ENCODE measurements at places on chromosomes 2 and 18.

DNA sequence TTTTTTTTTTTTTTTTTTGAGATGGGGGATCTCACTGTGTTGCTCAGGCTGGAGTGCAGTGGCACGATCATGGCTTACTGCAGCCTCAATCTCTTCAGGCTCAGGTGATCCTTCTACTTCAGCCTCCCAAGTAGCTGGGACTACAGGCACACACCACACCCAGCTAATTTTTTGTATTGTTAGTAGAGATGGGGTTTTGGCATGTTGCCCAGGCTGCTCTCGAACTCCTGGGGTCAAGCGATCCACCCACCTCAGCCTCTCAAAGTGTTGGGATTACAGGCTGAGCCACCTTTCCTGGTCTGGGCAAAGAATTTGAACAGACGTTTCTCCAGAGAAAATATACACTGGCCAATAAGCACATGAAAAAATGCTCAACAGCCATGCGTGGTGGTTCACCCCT is 2.9 kb upstream of the SNRNP200 start:
- DNase-seq, result no peak

DNA sequence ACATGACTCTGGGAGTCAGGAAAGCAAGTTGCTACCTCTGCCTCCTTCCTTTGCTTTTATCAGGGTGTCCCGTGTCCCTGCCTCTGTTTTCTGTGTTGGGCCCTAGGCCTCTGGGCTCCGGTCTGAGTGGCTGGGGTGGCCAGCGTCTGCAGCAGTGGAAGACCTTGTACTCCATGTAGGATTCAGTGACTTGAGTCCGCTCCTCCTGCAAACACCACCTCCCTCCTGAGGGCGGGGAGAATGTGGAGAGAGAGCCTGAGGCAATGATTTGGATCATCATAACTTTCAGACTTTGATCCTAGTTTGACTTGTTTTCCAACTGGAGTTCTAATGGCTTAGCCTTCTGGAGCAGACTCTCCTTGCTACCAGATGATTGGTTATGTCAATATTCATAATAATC is 30.8 kb downstream of the ATP6V1C2 start:
- DNase-seq, result no peak

DNA sequence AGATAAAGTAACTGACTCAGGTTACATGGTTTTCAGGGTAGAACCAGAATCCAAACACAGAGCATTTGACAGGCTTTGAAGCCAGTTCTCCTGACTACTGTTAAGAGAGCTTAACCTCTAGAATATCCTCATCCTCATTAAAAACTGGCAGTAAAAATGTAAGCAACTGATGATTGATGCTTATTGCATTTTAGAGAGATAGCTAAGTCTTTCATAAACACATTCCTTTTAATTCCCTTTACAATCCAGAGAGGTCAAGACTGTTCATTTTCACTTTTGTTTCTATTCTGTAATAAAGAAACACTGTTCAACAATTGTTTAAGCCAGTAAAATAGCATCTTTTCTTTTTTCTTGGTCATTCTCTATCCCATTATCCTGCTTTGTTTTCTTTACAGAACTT is 53.9 kb upstream of the RAB27B start:
- DNase-seq, result no peak

DNA sequence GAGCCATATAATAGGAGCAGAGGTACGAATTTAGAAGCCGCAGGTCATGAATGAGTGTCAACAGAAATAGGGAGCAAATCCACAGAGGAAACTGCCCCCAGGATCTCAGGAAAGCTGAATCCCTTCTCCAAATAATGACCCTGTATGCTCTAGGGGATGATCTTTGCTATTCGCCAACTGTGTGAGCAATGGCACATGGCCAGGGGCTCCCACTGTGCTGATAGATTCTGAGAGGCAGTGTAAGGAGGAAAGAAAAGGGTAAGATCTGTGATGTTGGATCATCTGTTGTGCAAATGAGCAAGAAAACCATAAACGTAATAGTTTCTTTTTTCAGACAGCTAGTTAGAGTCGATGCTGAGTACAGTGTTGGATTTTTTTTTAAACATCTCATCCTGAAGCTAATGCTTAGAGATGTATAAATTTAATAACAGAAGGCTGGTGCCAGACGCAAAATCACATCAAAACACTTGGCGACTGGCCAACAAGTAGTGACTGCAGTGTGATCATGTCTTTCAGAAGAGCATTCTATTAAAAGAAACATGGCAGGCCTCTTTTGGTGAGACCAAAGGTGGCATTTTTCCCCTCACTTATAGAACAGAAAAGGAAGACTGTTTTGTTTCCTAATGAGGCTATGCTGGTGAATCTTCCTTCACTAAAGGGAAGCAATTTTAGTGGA is 77.4 kb downstream of the ABCA12 start:
- no peak for DNase-seq

- DNase-seq, result peak; percentile 71
These were observed 17.8 kb downstream of the MAPRE3 start for GRCh38 chr2:26988058-26988860.

GRCh38 chr2:188853307-188853706 is 120.9 kb upstream of the COL3A1 start:
- no peak for DNase-seq

DNA sequence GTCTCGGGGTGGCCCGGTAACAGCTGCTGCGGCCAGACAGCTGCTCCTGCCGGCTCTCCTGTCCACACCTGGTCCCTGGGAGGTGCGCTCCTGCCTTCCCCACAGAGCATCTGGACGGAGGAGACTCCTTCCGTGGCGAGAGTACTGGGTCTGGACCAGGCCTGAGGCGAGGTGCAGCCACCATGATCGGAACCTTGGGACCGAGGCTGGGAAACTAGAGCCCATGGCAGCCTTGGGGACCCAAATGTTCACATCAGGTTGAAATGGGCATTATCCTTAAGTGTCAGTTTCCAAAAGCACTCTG is 628 bp downstream of the GIGYF2 start:
- DNase-seq, result no peak

DNA sequence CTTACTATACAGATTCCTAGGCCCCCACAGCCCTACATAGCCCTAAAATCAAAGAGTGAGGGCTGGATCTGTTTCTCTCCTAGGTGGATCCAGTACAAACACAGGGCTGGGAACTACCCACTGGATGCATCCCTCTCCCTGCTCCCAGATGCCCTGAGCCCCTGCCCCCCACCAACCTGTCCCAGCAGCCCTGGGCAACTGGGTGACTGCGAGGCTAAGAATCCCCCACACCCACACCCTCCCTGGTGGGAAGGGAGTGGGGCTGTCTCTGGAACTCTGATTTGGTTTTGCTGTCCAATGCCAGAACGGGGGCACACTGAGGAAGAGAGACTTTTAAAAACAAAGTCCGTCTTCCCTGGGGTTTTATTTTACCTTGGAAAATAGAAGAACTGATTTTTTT is 113.1 kb downstream of the SMAD7 start:
- DNase-seq, result no peak

DNA sequence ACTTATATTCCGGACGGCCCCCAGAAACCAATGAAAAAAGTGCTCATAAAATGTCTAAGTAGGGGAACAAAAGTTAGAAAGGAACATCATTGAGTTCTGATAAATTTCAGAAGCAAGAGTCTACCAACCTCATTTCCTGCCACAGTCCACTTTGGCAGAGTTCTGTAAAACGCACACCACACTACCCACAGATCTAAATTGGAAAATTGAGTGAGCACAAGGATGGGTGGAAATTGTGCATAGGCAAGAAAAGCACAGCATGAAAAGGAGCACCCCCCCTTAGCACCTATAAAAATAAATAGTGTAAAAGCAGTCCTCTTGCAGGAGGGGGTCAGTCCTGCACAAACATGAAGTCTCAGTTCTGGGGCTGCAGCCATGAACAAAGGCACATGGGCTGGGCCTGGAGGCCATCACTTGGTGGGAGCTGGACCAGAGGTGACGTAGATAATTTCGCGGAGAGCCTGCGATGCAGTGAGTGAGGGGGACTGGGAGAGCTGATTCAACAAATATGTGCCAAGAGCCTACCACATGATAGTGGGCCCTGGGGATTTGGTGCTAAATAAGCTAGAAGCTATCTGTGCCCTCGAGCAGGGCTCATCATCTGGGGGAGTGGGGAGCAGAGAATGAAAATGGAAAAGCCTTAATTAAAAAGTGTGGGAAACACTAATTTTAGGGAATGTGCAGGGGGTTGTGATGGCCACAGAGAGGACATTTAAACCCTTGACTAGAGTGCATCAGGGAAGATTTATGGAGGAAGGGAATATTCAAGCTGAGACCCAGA is 48.9 kb upstream of the SPP2 start:
- no peak for DNase-seq

GRCh38 chr2:217076657-217077232 is 216.9 kb upstream of the TNP1 start:
- no peak for DNase-seq

- no peak for DNase-seq
These were observed 21.0 kb downstream of the MAL start for GRCh38 chr2:95046371-95047112.

DNA sequence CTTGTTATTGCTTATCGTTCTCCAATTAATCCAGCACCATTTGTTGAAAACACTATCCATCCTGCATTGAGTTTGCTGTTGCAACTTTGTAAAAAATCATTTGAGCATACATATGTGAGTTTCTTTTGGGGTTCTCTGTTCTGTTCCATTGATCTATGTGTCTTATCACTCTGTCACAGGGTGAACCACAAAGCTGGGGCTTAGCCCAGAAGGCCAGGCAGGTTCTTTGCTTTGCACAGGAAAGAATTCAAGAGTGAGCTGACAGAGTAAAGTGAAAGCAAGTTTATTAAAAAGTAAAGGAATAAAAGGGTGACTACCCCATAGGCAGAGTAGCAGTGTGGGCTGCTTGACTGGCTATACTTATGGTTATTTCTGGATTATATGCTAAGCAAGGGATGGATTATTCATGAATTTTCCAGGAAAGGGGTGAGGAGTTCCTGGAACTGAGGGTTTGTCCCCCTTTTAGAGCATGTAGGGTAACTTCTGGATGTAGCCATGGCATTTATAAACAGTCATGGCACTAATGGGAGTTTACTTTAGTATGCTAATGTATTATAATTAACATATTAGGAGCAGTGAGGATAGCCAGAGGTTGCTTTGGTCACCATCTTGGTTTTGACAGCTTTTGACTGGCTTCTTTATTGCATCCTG is 46.8 kb downstream of the RNF138 start:
- no peak for DNase-seq

- no peak for DNase-seq
These were observed 63.7 kb downstream of the SLC8A1 start for GRCh38 chr2:40388161-40388560.

GRCh38 chr2:239882331-239882732 is 142.8 kb downstream of the NDUFA10 start:
- DNase-seq, result peak; percentile 43

GRCh38 chr2:75480971-75481836 is 79.5 kb downstream of the EVA1A start:
- peak; percentile 17 for DNase-seq

DNA sequence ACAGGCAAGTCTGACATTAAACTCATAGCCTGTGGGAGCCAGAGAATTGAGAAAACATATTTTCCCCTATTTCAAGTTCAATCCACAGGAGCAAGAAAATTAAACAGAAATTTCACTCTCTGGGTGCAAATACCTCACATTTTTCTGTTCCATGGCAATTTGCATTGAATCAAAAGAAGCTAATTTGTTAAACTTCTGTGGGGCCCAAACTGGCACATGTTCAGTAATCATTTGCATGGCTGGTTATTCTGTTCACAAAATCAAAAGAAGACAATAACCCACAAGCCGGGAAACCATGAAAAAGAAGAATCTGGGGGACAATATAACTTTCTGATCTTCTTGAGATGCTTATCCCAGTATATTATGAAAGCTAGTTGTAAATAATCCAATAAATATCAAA is 363.1 kb downstream of the LRP1B start:
- DNase-seq, result no peak

DNA sequence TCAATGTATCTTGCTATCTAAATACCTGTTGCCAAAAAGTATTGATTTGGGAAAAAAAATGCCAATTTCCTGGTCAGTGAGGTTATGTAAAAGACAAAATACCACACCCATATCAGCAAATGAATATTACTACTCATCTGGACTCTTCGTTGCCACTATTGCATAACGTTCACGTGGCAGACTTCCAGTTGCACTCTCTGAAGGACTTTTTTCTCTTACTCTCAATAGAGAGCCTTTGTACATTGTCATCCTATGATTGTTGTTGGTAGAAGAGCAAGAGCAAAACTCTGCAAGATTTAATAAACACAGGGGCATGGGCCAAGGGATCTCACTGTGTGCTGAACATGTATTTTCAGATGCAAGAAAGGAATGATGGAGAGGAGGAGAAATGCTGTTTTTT is 689.8 kb downstream of the MBD2 start:
- no peak for DNase-seq

- peak; percentile 67 for DNase-seq
These were observed 2.1 kb downstream of the LIPG start for GRCh38 chr18:49563701-49564517.

- DNase-seq, result no peak
These were observed 294.4 kb upstream of the CHAC2 start for GRCh38 chr2:53473236-53473635.

DNA sequence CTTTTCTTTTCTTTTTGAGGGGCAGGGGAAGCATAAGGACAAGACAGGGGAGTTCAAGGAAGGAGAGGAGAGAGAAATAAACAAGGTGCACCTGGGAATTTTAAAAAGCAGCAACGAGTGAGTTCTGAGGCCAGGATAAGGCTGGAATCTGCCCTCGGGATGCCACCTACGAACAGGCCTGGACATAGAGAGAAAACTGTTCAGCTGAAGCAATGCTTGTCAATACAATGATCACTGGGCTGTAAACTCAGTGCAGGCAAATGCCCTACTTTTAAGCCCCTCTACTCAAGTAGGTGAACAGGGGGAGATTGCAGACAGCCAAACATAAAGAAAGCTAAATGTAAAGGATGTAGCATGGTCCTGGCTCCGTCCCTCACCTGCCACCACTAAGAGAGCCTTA is 330.5 kb downstream of the ETAA1 start:
- no peak for DNase-seq

DNA sequence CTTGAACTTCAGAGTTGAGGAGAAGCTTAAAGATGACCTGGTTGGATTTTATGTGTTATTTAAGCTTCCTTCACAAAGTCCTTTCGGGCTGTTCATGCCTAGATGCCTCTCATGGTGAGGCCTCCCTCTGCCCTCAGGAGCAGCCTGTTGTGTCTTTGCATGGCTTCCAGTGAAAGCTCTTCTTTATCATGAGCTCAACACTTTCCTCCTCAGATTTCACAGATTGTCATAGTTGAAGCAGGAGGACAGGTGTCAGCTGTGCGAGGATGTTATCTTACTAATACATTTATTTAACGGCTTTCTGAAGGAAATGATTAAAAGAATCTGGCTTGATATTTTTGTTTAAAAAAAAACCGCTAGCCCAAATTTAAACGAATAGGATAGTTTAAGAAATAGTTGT is 48.8 kb upstream of the ITSN2 start:
- DNase-seq, result no peak

DNA sequence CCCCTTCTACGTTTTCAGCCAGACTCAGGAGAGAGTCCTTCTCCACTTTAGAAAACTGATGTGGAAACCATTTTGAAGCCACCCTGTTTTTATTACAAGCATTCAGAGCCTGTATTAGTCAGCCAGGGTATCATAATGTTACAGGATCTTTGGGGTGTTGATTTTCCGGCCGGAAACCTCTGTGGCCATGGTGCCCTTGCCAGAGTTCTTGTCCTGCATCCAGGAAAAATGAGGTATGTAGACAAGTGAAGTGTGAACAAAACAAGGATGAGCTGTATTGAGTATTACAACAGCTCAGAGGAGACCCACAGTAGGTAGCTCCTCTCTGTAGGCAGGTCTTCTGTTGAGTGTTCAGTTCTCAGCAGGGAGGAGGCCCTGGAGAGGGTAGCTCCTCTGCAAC is 241.0 kb upstream of the COPS8 start:
- DNase-seq, result no peak

GRCh38 chr2:72263043-72263775 is 115.5 kb upstream of the CYP26B1 start:
- no peak for DNase-seq

- no peak for DNase-seq
These were observed 391.6 kb downstream of the ADCYAP1 start for GRCh38 chr18:1296237-1296636.

All from kidney tubule cell (primary cell).